ENCODE measurements at places on chromosomes 12 and 14.

DNA sequence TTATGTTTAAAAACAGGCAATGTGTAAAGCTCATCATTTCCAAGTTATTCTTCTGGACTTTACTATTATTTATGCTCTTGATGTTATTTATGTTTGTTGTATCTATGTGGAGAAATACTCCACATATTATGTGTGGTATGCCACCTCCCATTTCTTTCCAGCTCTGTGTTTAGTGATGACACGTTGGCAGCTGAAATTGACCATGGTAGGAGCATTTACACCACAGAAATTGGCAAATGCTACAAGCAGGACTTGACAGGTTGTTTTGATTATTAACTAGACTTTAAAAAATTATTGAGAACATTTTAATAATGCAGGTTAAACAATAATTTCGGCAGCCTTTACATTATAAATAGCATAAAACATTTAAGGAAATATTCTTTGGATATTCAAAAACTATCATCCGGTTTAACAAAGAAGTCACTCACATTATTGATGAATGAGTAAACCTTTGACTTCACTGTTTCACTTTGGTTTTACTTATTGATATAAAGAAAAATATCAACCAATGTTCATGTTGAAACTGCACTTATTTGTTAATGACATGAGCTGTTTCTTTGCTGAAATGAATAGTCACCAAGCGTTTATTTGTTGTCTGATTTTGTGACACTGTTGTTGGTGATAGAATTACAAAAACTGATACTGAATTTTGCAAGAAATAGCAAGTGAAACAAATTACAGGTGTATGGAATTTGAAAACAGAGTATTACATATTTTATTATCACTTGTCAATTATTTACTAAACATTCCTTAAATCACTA, 76.8 kb downstream of the HMGA2 start:
- no peak for DNase-seq

DNA sequence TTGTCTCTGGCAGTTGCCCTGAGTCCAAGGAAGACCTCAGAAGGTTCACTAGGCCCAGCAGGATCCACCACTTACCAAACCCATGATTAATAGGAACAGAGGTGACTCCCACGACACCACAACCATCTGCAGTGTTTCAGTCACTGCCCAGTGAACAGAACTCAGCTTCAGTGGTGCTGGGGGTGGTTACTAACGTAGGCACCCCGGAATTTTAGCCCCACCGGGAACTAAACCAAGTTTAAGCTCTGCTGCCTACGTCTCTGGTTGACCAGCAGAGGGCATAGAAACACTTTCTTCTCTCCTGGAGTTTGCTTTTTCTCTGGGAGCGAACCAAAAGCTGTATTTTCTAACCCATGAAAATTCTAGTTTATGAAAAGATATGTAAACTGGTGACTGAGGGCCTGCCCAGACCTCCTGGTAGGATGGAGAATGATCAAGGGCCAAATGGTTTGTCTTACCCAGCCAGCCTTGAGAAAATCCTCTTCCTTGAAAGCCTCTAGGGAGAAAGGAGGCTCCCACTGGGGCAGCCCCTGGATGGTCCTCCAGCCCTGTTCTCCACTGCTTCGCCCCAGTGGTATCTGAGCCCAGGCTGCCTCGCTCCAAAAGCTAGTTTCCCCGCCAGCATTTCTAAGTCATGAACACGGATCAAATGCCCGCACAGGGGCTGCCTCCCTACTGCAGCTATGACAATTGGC, 379.8 kb downstream of the DPF3 start:
- peak; percentile 36 for DNase-seq

DNA sequence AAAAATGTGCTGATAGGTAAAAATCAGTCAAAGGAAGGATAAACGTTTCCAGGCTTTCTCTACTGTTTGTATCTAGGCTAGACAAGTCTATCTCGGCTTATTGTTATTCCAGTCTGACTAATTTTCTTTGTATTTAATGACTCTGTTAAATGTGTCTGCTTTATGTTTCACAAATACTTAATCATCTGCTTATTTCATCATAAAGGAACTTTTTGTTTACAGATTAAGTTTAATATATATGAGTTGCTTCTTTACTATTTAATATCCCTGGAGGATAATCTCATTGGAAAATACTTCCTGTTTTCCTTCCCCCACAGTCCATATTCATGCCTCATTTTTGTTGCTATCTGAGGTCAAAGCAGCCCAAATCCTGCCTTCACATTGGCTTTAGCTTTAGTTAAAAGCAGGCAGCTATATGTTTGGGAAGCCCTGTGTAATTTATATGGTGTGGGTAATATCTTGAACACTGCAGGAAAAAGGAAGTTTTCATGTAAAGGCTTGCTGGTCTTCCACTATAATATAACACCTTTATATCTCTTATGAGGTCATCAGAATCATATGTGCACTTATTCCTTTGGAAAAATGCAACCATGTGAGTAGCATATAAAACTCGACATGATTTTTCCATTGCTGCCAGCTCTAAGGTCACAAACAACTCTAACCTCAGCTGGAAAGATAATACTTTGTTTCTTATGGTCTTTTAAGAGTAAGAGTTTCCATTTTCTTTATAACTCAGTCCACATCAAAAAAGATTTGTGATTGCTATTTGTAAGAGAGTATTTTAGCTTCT, 76.8 kb downstream of the ALX1 start:
- DNase-seq = no peak

- no peak for DNase-seq
Observed at GRCh38 chr14:57634335-57634734, 140.7 kb upstream of the CCDC198 start.

DNA sequence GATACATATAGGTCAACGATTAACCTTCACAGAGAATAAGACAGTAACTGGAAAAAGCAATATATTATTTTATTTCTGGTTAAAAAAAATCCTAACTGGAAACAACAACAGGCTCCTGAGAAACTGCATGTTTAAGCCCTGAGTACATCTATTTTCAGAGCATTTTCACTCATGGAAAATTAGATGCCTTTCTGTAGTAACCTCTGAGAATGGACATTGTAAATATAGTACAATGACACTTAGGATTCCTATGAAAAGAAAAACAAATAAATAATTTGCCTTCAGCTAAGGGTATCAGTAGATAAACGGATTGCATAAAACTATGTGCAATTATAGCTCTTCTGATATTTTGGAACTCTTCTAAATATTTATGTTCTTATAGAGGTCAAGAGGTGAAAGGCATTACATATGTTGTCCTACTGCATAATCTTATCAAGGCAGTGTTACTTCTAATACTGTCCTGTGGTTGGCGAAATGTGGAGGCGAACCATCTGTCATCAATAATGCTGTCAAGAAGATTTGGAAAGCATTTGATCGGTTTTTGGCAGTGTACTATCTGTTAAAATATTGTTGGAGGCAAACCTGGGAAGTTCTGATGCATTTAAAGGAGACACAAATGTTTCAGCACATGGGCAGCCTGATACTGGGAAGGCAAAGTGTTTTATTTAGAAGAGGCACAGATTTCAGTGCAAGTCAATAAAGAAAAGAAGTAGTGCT, 381.8 kb downstream of the BTG1 start:
- DNase-seq = no peak

DNA sequence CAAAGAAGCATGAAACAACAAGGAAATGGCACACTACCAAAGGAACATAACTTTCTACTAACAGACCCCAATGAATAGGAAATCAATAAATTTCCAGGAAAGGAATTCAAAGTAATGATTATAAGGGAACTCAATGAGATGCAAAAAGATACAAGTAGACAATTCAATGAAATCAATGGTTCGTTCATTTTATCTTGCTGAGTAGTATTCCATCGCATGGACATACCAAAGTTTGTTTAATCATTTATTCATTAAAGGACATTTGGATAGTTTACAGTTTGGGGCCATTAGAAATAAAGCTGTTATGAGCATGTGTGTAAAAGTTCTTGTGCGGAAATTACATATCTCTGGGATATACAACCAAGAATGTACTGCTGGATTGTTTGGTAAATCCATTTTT, 35.0 kb upstream of the LYZ start:
- DNase-seq = no peak
